ENCODE measurements at places on chromosomes 3 and 15.

DNA sequence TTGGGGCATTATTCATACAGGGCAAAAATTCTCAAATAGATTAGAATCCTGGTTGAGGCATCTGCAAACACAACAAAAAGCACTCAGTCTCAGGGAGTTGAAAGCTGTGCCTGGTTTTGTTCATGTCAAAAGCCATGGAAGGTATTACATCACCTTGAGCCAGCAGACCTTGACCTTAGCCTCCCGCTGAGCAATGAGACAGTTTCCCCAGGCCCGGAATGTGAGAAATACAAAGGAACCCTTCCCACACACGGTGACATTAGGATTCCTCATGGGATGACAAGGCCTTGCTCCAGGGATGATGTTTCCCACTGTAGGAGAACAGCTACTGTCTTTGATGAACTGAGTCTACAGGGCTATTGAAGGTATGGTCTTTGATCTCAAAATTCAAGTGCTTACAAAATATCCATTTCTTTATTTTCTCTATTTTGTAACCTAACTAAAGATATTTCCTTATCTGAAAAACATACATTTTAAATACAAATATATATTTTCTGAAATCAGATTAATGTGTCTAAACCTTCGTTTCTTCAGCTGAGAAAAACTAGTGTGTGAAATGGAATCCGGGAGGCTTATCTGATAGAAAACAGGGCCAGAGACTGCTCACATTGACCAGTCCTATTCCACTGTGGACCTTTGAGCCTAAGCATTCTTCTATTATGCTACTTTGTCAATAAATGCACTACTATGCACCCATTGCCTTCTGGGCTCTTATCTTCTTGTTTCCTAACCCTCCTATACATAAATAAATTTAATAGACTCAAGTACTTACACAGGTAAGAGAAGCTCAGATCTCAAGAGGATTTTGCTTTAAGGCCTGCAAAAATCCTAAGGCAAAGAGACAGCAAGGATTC is 298.2 kb downstream of the KBTBD8 start:
- no peak for DNase-seq

DNA sequence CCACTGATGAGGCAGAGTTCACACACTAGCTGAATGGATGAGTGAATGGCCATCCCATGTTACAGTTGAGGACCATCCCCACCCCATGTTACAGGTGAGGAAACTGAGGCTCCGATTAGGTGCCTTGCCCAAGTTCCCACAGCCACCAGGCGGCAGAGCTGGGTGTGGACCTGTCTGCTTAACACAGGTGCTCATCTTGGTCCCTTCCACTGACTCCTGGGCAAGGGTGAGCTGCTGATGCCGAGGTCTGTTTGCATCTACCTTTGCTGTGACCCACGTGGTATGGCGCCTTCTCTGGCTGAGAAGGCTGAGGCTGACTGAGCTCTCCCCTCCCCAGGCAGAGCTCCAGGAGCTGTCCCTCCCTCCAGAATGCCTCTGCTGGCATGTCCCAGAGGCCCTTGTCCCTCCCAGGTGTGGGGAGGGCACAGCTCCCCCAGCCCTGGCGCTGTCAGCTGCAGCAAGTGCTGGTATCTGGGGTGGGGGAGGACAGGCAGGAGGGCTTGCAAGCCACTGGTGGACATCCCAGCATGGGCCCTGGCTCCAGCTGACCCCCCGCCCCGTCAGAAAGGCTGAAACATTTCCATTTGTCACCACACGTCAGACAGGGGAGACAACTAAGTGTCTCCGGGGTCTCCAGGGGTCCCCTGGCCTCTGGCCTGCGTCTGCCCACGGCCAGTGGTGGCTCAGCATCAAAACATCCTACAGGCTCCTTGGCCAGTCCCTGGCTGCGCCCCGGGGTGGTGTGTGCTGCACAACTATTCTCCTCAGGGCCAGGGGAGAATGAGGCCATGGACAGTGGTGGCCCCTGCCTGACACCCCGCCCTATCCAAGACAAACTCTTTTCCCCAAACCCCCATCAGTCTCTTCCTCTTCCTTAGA is 105.4 kb downstream of the ADCY5 start:
- no peak for DNase-seq

DNA sequence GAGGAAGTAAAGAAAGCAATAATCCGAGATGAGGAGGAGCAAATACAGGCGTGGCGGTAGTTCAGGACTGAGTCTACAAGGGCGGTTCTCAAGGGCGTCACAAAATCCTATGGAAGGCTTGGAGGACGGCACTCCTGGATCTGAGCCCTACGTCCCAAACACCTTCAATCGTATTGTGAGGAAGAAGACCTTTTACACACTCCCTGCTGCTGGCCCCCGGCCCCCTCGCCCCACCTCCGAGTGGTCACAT is 747 bp downstream of the PLD1 start:
- peak; percentile 65 for DNase-seq

DNA sequence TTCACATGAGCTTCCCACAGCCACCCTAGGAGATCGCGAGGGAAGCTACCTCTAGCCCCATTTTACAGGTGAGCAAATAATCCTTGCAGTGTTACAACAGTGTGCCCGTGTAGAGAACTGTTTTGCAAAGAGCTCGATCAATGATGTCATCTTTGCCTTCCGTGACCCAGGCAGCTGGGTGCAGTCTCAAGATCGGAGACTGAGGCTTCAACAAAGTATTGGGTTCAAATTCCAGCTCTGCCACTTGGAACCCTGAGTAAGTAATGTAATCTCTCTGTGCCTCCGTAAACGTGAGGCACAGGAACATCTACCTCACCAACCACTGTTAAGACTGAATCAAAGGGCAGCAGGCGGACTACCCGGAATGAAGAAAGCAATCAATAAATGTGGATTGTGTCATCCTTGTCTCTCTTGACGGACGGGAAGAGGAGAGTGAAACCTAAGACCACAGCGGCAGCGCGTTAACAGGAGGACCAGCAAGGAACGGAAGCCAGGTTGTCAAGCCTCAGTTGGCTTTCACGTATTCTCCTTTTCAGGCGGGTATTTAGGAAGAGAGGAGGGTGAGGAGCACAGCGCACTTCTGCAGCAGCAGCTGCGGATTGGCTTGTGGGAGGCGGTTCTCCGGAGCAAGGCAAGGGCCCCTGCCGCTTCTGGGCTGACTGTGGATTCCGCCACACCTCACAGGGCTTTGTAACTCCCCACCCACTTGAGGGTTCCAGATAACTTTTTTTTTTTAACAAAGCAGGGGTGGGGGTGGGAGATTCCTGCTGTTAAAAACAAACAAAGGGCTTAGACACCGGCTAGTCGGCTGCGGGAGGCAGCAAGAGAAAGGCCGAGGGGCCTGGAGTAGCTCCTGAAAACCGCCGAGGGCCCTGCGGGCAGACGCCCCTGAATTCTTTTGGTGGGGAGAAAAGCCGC is 1.5 kb upstream of the SMAD3 start:
- peak; percentile 61 for DNase-seq

DNA sequence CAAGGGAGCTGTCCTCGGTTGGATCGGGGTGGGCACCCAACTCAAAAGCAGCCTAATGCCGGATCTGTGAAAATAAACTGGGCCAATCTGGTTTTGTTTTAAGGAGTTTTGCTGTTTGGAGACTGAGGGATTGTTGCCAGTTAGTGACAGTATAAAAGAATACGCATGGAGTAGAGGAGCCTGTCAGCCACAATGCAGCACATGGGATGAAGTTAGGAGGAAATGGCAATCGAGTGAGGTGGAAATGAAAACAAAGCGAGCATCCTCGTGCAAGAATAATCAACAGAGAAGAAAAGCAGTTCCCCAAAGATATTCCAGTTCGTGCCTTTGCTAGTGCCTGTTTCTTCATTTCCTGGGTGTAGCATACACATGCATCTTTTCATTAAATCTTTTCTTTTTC is 108.4 kb upstream of the RORA start:
- no peak for DNase-seq
